IPS DF 6.9 (cell line): ENCODE measurements at places on chromosomes 5 and 9.

DNA sequence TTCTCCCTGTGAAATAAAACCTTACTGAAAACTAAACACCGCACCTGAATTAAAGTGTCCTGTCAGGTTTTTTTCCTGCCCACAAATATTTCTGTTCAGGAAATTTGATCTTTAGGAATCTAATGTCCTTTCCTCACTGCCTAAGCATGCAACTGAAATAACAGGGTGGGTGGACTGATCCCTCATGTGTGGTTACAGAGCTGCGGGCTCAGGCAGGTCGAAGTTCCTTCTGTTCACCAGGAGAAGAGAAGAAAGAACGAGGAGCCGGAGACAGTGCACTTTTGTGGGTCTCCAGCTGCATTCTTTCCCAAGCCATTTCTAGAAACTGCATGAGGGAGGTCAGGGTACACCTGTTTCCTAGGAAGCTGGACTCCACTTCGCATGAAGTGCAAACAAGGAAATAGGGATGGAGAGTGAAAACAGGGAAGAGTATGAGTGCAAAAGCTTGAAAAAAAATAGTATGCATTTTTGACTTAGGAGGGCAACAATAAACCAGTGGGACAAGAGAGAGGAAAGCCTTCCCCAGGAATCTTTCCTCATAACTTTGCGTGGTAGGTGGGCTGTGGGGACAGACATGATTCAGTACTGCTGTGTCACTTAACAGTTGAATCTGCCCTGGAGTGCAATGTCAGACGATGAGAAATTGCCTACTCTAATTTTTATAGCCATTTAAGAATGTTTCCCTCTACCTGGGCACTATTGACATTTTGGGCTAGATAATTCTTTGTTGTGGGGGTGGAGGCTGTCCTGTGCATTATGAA, 60.3 kb downstream of the GCNT1 start:
- no peak for DNase-seq

DNA sequence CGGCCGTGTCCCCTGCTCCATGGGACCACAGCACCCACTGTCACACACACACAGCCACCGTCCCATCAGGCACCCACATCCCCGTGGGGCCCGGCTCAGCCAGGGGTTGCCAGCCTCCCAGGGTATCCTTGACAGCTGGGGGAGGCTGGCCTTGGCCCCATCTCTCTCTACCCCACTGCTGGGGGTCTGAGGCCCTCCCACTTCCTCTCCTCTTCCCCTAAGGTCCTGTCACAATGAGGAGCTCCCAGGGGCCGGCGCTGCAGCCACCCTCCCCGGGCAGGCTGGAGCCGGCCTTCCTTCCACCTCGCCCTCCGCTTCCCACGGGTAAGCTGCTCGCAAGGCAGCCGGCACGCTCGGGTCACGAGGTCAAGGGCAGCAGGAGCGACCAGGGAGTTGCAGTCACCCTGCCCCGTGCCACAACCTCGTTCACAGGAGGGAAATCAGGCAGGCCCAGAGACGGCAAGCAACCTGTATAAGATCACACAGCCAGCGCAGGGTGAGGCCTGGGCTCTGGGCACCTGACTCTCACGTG, 38.6 kb upstream of the NOTCH1 start:
- DNase-seq, result no peak

DNA sequence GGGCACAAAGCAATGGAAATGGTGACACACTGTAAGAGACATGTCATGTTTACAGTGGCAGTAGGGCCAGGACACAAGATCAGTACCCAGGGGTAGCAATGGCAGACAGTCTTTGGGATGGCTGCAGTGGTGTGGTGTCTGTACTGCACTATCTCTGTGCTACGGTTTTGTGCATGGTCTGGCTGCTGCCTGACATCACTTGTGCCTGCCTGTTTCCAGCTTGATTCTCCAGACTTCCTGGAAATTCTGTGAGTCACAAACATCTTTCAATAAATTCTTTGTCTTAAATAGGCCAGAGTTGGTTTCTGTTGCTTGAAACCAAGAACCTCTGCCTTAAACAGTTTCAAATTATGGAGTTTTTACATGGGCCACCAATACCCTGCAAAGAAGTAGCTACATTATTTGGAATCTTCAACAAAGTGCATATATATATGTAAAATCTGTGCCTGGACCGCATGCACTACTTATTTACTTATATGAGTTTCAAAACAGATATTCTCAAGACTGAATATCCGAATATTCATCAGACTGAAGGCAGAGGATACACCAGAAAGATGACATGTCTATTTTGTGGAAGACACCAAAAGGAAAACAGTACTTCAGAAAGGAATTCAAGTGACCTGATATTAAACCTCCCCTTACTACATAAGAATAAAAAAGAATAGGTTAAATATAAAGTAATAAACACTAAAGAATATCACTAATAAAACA, 188.1 kb downstream of the RFX3 start:
- DNase-seq, result no peak

GRCh38 chr5:37807621-37808301, 32.1 kb downstream of the GDNF start:
- no peak for DNase-seq

- DNase-seq, result no peak
Observed at GRCh38 chr5:110618941-110619340, 107.5 kb downstream of the TMEM232 start.
